ENCODE measurements at places on chromosomes 4 and X.

GRCh38 chr4:81723927-81724587 lies 252.3 kb upstream of the RASGEF1B start:
- peak; percentile 26 for DNase-seq

DNA sequence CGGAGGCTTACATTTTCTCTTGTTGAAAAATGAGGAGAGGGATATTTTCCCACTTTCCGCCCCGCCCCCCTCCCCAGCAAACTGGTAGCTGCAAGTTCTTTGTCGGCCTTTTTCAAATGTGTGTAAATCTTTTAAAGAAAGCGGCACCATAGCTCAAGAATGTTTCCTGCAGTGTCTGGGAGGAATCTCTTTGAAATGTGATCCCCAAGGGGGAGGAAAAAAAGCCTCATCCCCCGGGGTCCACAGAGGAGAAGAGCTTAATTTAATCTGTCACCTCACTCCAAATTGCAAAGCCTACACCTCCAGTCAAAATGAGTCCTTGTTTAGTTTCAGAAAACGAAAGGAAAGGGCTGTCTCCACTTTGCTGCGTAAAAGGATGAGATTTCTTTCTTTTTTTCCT lies 34.8 kb downstream of the ASMT start:
- no peak for DNase-seq

- DNase-seq, result no peak
Measured at GRCh38 chrX:45743906-45744625, 543.4 kb upstream of the DIPK2B start.

DNA sequence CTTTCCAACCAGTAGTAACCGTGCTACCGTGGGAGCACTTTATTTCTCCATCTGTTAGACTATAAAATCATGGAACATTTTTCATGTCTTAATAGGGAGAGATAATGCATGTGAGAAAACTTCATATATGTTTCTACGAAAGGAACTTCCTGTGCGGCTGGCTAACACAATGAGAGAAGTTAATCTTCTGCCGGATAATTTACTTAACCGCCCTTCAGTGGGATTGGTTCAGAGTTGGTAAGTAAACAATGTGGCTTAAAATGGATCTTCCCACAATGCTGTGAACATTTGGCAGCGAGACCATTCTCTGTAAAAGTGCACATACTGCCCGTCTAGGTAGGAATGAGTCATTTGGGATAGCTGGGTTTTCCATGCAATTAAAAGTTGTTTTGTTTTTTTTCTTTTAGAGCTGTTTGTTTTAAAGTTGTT lies 29.6 kb downstream of the PDK3 start:
- DNase-seq, result no peak

DNA sequence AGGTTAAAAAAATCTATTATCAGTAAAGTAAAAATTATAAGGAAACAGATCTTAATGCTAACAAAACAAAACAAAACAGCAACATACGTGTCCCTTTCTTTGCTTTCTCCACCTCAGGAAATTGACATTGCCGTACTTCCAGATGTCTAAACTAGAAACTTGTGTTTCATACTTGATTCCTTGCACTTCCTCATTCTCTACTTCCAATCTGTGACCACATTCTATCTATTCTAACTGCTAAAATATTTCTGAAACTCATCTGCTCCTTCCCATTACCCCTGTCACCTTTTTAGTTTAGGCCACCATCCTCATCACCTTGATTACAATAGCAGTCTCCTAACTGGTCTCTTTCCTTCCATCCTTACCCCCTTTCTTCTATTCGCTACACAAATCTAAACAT lies 22.5 kb upstream of the RPA4 start:
- DNase-seq, result no peak

- no peak for DNase-seq
Measured at GRCh38 chrX:93538575-93538974, 134.8 kb downstream of the NAP1L3 start.

DNA sequence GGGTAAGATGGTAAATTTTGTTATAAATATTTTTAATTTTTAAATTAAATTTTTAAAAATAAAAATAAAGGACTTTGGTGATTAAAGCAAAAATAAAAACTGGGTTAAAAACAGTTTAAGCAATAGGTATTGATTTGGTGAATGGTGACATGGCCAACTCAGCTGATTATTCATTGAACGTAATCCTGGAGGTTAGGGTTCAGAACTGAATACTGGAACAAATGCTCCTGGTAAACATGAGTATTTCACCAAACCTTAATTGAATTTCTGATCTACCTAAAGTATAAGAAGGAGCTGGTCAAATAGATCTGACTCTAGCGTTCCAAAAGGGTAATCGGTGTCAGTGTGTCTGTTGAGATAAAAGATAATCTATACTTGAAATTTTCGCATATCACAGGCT lies 141.8 kb downstream of the SHROOM3 start:
- DNase-seq, result no peak

- DNase-seq, result no peak
Measured at GRCh38 chrX:136064661-136065043, 79.4 kb downstream of the SLC9A6 start.

DNA sequence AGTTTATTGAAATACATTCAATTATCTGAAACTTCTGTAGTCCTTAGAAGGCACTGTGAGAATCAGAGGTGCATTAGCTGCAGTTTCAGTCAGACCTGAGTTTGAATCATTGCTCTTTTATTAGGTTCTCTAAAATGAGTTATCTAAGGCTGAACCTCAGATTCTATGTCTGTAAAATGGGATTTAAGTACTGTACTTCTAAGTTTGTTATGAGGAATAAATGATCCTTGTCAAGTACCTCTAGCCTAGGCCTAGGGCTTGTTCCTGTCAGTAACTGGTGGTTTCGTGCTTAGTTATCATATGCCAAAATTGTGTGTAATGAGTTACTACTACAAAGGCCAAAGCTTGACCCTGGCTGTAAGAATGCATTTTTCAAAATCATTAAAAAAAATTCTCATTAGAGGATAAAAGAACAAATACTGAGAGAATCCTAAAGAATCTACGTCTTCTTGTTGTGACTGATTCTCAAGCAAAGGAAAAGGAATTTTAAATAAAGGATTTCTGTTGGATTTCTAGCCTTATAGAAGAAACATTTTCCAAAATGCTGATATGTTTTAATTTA lies 65.8 kb downstream of the SLIT2 start:
- DNase-seq, result no peak

- no peak for DNase-seq
Measured at GRCh38 chrX:131058136-131058868, at the start of gene ARHGAP36. Gene ARHGAP36 (plus strand): TSS chrX:131058346. CDS start chrX:131081666, 23,320 bp downstream.

DNA sequence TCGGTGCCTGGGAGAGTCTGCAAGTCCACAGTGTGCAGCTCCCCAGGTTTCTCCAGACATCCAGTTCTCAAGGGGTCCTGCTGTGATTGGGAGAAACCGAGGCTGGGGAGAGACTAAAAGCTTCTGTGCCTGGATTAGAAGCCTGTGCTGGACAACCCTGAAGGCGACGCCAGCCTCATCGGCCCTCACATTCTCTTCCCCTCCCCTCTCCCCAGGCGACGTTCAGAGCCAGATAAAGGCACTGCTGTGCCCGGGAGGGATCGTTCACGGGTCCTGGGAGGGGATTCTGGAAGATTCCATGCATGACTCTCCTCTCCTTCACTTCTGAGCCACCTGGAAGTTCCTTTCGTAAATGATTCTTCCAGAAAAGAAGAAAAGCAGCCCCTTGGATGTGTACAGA lies 114.6 kb downstream of the SORCS2 start:
- no peak for DNase-seq

DNA sequence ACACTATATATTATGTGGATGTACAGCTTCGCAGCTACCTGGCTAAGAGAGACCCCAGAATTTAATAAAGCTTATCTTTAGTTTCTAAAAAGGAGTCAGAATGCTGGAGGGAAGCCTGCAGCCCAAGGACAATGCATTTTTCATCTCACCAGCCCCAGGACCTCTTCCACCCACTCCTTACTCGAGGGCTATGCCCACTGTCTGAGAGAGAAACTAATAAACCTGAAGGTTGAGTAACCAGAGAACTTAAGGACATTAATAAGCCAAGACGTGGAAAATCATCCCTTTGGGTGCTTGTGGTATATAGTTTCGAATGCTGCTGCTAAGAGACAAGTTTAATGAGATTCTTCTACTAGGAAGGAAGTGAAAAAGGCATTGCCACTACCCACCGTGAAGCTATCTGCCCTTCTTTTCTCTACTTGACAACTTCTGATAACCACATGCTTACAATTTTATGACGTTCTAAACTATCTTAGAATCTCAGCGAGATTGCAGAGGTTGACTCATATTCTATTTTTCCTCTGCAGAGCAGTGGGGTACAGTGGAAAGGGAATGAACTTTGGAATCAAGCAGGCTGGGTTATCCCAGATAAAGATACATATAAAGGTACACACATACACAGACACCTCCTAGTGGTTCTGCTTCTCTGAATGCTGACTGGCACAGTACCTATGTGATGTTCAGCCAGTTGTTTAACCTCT lies 3.3 kb downstream of the RELL1 start:
- no peak for DNase-seq

- DNase-seq, result no peak
Measured at GRCh38 chr4:16627999-16628398, 270.4 kb downstream of the LDB2 start.

- no peak for DNase-seq
Measured at GRCh38 chr4:106266201-106266600, 49.8 kb downstream of the TBCK start.

- no peak for DNase-seq
Measured at GRCh38 chr4:11336435-11336834, 92.3 kb downstream of the HS3ST1 start.

DNA sequence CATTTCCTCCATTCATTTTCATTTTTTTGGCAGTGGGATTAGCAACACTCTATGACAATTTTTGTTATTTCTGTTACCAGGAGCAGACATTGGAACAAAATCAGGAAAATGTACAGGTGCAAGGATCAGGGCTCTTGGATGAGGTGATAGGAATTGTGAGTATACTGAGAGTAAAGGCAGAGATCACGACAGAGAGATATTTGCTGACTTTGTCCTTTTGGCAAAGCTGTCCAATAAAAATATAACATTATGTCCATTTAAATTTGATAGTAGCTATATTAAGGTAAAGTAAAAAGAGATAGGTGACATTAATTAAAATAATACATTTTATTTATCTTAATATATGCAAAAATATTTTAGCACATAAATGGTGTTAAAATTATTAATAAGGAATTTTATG lies 373.1 kb upstream of the GNPDA2 start:
- DNase-seq, result no peak

DNA sequence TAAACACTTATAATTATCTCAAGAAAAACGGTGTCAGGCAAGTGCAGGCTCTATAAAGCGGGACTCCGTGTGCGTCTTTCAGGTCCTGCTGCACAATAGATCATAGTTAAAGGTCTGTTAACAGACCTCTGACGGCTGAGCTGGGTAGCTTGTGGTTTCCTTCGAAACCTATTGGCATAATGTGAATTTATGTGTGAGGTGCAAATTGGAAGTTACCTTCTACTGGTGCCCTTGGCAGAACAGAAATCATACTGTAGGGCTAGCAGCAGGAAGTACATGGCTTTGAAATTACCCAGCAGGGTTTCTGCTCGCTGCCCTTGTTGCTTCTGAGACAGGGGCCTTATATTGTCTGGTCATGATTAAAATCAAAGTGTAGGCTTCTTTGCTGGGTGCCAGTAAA lies 216.4 kb upstream of the HAND2 start:
- DNase-seq, result no peak

GRCh38 chr4:157222771-157223160 lies 2.2 kb downstream of the GRIA2 start:
- DNase-seq, result no peak

- no peak for DNase-seq
Measured at GRCh38 chr4:147586637-147587036, 30.6 kb upstream of the TMEM184C start.

DNA sequence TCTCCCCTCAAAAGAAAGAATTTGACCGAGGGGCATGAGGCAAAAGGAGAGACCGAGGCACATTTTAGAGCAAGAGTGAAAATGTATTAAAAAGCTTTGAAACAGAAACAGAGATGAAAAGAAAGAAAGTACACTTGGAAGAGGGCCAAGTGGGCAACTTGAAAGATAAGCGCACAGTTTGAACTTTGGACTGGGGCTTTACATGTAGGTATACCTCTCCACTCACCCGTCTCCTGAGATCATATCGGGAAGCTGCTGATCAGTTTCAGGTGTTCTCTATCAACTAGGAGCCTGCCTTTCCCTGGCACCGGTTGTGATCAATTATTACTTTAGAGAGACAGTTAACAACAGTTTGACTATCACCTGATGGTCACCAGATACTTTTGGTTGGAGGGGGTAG lies 2666.5 kb downstream of the ARAP2 start:
- no peak for DNase-seq

- no peak for DNase-seq
Measured at GRCh38 chr4:4338210-4339001, 48.4 kb downstream of the ZBTB49 start.

DNA sequence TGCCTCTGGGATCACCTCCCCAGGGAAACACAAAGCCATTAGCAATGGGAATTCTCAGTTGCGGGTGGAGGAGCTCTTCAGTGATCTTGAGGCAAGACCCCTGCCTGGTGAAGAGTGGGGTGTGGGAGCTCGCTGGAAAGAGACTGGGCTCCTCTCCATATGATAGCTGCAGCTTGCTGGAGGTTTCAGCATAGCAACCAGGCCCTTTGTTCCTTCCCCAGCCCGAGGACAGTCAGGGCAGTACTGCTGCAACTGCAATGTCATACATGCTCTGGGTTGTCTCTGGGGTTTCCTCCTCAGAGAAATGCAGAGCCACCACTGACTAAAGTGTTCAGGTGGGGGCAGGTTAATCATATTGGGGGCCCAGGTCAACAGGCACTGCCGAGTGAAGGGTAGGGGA lies 81.3 kb downstream of the ARHGAP24 start:
- DNase-seq, result no peak

- DNase-seq, result no peak
Measured at GRCh38 chrX:20189171-20189570, 47.5 kb upstream of the EIF1AX start.

DNA sequence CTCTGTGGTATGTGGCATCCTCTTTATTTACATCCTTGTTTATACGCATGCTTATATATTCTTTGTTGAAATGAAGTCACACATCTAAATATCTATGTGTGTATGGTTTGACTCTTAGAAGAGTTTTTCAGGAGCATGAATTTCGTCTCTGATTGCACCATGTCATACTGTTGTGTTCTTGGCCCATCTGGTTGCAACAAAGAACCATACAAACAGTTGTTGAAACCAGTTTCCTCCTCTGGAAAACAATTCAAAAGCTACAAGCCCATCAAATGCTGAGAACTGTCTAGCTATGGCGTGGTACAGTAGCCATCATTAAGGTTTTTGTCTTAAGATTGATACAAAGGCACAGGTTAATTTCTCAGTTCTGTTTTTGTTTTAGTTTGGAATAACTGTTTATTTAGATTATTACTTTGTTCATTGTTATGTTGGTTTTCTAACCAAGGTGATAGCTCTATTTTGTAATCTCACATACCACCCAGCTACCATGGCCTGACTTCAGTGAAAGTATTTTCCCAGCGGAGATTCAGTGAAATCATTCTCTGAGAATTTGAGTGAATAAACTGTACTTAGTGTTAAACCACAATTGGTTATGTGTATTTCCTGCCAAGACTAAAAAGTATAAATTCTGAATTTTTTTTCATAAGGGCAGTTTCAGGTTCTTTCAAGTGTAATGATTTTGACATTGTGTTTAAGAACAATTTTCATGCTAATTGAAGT lies 91.0 kb downstream of the ARHGAP24 start:
- no peak for DNase-seq
